Stimulated activated CD4-positive, alpha-beta T cell treated with anti-CD3 and anti-CD28 coated beads, Interleukin-1b, Interleukin-23, amount 100 ng/mL, for 1 hour (primary cell): ENCODE measurements at places on chromosomes 1 and 21.

DNA sequence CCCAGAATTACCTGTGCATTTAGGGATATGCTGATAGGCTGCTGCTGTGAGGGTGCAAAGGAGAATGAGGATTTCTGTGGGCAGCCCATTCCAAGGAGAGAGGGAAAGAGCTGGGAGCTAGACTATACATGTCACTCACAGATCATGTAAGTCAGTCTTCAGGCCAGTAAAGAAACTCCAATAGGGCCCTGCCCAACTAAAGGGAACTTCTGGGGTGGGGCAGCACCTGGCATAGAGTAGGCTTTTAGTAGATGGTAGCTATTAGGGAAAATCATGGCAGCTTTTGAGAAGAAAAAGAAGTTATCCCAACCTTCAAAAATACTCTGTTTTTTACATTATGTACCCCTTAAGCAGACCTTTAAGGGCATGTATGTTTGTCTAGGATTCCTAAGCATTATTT is 89.6 kb downstream of the ST6GALNAC3 start:
- DNase-seq, result no peak

DNA sequence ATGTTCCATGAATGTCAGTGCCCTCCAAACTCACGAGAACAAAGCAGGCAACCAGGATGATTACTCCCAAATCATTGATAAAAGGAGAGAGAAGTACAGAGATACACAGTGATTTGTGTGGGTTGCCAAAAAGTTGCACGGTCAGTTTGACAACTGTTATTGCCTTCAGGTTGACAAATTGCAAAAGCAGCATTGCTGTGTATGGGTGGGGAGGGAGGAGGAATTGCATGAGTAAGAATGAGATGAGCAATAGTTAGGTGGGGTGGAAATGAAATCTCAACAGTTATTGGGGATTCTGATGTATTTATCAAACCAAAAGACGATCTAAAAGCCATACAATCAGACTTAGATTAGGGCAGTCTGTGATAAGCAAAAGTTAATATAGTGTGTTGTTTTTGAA is 93.7 kb downstream of the NTMT2 start:
- DNase-seq, result no peak

DNA sequence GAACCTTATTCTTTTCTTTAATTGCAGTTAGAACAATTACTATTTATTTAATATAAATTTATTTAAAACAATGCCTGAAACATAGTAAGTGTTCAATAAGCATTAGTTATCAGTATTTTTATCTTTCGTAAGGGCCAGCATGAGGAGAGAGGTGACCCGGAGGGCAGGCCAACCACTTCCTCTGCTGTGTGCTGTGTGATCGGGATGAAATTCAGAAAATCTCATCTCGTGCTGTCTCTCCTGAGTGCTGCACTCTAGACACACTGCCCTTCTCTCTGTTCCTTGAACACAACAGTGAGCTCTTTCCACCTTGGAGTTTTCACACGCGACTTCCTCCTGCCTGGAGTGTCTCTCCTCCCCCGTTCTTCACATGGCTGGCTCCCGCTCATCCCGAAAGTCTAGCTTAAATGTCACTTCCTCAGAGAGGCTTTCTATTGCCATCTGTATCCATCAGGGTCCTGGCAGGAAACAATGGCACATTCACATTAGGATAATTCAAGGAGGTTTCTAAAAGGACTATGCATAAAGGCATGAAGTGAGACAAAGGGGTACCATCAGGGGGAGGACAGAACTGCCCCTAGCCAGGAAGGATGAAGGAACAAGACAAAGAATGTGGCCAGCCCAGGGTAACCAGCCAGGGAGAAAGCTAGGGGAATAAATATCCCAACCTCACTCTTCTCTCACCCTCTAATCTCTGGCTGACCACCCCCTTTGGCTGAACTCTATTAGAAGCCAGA is 142.6 kb upstream of the GJB5 start:
- no peak for DNase-seq

DNA sequence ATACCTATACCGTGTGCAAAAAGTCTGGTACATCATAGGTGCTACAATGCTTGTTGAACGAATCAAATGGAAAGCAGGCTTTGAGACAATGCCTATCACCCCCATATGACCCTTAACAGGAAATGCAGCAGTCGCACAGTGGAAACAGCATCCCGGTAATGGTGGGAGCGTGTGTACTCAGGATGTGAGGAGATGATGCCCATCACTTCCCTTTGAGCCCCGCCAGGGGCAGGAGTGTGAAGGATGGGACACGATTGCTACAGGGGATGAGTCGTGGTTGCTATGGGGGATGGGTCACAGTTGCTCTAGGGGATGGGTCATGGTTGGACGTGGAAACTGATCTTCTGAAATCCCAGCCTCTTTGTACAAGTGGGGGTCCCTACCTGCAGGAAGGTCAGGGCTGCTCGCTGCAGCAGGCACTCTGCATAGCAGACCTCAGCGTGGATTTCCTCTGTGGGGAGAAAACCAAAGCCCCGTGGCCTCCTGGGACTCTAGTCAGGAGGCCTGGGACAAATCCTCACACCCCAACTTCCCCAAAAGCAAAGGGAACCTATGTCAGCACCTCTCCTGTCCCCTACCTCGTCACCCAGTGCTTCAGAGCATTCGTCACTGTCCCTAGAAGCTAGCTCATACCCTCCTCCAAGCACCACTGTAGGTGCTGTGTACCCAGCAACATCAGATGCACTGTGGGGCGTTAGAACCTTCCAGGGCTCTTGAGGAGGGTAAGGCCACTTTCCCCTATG is 19.3 kb downstream of the TTC39A start:
- DNase-seq, result no peak

DNA sequence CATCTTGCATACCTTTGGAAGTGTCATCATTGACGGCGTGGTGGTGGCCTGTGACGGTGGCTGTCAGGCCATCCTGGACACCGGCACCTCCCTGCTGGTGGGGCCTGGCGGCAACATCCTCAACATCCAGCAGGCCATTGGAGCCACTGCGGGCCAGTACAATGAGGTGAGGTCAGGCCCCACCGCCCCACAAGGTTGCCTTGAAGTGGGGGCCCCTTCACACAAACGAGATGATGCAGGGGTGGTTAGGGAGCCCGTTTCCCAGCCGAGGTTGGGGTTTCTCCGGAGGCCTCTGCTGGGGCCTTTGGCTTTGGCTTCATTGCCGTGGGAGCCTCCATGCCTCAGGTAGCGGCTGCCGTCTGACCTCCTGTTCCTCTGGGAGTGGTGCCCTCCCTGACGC is 29.6 kb downstream of the KCNA10 start:
- no peak for DNase-seq

GRCh38 chr1:36673202-36673601 is 190.5 kb upstream of the CSF3R start:
- no peak for DNase-seq

DNA sequence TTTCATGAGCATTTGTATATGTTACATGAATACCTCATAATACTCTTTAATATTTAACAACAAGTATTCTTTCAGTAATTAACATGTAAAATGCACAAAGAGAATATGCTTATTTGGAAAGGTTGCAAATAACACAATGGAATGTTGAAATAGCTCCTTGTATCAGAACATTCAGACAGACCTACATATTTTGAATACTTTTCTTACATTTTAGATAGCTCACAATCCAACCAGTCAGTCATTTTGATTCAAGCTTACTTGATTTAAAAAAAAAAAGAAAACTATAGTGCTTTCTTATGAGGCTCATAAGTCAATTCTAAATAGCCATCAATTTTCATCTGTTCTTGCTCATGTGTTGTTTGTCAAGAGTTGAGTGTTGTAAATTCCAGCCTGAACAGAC is 518.8 kb downstream of the ADGRL2 start:
- DNase-seq, result no peak

DNA sequence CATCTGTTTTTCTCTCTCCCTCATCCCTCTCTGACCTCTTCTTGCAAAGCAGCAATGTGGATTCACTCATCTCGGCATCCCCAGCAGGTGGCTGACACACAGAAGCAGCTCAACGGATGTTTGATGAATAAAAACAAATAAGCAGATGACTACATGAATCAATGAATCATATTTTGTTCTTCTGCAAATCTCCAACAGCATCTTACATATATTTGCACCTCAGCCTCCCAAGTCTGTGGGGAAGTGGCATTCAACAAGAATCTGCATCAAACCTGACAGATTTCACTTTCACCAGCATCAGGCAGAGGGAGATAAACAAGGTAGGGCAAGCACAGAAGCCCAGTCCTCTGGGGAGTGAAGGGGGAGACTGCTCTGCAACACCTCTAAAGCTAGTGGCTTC is 34.0 kb downstream of the CAPN8 start:
- no peak for DNase-seq

GRCh38 chr1:201134405-201134804 is 7.4 kb upstream of the ASCL5 start:
- no peak for DNase-seq

DNA sequence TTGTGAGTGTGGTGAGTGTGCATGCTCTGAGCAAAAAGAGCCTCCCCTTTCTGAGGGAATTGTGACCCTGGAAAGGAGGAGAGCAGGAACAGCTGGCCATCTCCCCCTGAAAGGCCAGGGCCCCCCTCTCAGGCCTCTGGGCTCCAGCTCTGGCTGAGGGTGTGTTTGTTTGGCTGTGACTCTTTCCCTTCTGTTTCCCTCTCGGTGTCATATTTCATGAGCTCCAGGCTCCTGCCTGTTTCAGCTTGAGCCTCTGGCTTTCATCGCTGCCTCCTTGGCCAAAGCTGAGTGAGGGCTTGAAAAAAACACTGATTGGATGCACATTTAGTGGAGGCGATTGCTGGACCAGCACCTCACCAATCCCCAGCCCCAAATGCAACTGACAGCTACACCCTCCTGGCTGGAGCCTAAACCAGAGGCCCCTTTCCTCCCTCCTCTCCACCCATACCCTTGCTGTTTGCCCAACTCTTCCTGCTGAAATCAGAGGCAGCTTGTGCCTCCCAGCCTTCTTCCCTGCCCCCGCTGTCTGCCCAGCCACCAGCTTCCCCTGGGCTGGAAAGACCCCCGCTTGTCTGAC is 64.1 kb downstream of the DDR2 start:
- DNase-seq, result no peak

DNA sequence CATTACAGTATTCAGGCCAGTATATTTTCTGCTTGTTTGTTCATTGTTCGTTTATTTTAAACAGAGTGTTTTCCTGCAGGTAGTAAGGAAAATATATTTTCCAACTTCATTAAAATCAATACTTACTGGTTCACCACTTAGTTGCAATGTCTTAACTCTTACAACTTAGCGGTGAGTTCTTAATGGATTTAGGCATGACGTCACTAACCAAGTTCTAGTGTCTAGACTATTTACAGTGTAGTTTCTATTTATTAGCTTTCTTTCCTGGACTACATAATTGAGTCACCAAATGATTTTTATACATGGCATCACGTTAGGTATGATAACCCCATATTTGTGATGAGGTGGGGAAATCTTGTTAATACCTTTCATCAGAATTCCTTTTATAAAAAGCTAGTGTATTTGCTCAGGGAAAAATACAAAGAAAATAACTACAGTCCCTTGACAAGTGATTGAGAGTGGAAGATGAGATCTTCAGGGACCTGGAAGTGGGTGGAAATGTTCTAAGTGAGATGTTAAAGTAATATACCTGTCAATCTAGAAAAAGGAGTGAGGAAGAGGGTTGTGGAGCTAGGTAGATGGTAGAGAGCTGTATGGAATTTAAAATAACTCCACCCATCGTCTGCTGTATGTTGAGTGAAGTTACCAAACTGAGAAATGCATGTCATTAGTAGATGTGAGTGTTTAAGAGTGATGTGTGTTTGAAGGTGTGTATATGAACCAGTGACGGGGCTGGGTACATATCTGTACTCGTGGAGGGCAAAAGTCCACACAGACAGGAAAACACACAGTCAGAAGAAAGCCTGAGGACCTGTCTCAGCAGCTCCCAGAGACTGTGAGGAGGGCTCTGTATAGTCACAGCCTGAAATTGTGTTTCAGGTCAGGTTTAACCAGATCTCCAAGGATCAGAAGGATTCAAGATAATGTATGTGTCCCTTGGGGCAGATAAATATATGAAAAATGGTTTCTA is 197.6 kb upstream of the ADAMTS5 start:
- DNase-seq, result no peak

GRCh38 chr1:175530622-175531375 is 212.6 kb downstream of the TNR start:
- no peak for DNase-seq

GRCh38 chr1:118306851-118307250 is 121.8 kb upstream of the SPAG17 start:
- no peak for DNase-seq

DNA sequence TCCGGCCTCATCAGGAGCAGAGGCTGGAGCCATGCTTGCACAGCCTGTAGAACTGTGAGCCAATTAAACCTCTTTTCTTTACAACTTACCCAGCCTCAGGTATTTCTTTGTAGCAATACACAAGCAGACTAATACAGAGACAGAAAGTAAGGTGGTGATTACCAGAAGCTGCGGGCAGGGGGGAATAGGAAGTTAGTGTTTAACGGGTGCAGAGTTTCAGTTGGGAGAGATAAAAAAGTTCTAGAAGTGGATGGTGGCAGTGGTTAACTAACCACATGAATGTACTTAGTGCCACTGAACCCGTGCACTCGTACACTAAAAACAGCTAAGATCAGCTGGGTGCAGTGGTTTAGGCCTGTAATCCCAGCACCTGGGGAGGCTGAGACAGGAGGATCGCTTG is 80.4 kb upstream of the TARDBP start:
- DNase-seq, result no peak

GRCh38 chr1:230632273-230632873 is 9.9 kb upstream of the COG2 start:
- DNase-seq, result no peak

GRCh38 chr1:201896951-201897391 is 8.3 kb downstream of the SHISA4 start:
- no peak for DNase-seq

GRCh38 chr21:29224006-29224405 is 74.7 kb upstream of the BACH1 start:
- no peak for DNase-seq

GRCh38 chr21:46237474-46237873 is 8.9 kb upstream of the LSS start:
- no peak for DNase-seq

DNA sequence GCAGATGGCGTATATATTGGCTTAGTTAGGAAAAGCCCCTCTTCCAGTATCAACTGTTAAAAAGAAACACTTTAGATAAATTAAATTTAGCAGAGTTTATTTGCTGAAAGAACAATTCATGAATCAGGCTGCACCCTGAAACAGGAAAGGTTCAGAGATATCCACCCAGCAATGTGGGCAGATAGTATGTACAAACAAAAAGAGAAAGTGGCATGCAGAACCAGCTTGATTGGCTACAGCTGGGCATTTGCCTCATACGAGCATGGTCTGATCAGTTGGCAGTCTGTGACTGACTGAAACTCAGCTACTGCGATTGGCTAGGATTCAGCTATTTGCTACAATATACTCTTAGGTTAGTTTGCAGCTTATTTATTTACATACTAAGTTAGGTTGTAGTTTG is 98.2 kb downstream of the ZC3H11B start:
- DNase-seq, result no peak

DNA sequence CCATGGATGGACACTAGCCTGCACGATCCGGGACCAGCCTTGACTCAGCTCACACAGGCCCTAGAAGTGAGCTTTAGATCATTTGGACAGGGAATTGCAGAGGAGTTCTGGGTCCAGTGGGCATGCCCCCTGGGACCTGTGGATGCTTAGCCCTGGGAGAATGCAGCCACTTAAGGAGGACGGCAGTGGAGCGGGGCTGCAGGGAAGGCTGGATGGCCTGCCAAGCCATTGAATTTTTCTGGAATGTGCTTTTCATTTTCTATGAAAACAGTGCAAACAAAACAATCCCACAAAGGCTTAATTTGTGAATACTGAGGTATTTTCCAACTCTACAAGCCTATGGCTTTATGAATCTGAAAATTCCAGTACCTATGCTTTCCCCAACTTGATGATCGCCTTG is 80.4 kb upstream of the GCLM start:
- no peak for DNase-seq
